Esophagus muscularis mucosa (tissue), 4 donors: ENCODE measurements at places on chromosomes 4 and X. TPM values are rescaled to one million over a fixed set of nuclear protein-coding genes. Genes with fewer than 3 reads are reported as not detected.

DNA sequence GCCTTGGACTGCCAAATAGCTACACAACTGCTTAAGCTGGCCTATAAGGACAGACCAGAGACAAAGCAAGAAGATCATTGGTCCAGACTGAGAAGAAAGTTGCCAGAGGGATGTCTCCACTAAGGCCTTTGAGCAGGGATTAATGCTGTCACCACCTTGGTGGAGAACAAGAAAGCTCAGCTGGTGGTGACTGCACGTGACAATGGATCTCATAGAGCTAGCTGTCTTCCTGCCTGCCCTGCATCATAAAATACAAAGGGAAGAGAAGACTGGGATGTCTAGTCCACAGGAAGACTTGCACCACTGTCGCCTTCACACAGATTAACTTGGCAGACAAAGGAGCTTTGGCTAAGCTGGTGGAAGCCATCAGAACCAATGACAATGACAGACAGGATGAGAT, 40.5 kb upstream of the FAM120C start:
- H3K27me3 ChIP-seq: no peaks in the 10 kb centered on the region
- no peak for DNase-seq
- H3K4me1 ChIP-seq: no peaks in the 10 kb centered on the region
- H3K4me3 ChIP-seq: no peak overlapping the region

Gene PHEX
- total RNA-seq: 0.66 TPM

Gene GAGE10
- total RNA-seq: 1.2 TPM

Gene HMGN5
- 3.5 TPM for total RNA-seq

GRCh38 chr4:5940470-5941203, 47.8 kb upstream of the CRMP1 start:
- no peak for DNase-seq
- no peak overlapping the region for H3K27ac ChIP-seq
- no peaks in the 10 kb centered on the region for H3K4me1 ChIP-seq
- H3K27me3 ChIP-seq: peaks cover 10% of the 10 kb centered on the region
- H3K36me3 ChIP-seq: no peaks in the 10 kb centered on the region

DNA sequence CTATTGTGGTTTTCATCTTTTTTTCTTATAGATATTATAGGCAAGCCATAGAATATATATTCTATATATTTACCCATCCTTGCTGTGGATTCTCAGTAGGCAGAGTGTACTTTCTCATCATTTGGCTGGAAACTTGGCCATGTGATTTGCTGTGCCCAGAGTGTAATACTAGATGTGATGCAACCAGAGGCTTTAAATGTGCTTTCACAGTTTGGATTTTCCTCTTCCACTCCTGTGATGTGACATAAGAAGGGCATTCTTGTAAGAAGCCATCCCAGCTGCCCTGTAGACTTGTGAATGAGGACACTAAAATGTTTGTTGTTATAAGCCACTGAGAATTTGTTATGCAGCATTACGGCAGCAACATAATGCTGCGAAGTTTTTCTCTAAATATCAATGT, 10.4 kb upstream of the HPGDS start:
- no peaks in the 10 kb centered on the region for H3K4me1 ChIP-seq
- no peaks in the 10 kb centered on the region for H3K27me3 ChIP-seq
- no peak for DNase-seq
- no peaks in the 10 kb centered on the region for H3K36me3 ChIP-seq

DNA sequence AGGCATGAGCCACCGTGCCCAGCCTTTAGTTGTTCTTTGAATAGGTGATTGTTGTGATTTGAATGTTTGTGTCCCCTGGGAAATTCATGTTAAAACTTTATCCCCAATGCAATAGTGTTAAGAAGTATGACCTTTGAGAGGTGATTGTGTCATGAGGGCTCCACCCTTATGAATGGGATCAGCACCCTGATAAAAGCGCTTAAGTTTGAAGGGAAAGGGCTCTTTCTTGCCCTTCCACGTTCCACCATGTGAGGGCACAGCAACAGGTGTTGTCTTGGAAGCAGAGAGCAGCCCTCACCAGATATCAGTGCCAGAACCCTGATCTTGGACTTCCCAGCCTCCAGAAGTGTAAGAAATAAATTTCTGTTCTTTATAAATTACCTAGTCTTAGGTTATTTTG, 33.7 kb upstream of the RP2 start:
- no peak overlapping the region for H3K27ac ChIP-seq
- no peaks in the 10 kb centered on the region for H3K36me3 ChIP-seq
- no peaks in the 10 kb centered on the region for H3K4me1 ChIP-seq
- H3K27me3 ChIP-seq: no peaks in the 10 kb centered on the region
- no peak for DNase-seq

GRCh38 chrX:112521676-112522075, 158.1 kb downstream of the LHFPL1 start:
- H3K36me3 ChIP-seq: no peaks in the 10 kb centered on the region
- H3K4me3 ChIP-seq: no peak overlapping the region
- no peak overlapping the region for H3K27ac ChIP-seq
- DNase-seq: no peak
- H3K4me1 ChIP-seq: no peaks in the 10 kb centered on the region

- DNase-seq: no peak
- H3K4me1 ChIP-seq: peaks cover 25% of the 10 kb centered on the region
- H3K27ac ChIP-seq: no peak overlapping the region
- H3K36me3 ChIP-seq: no peaks in the 10 kb centered on the region
- no peaks in the 10 kb centered on the region for H3K27me3 ChIP-seq
- no peak overlapping the region for H3K4me3 ChIP-seq
These were observed 226.0 kb downstream of the LDB2 start for GRCh38 chr4:16672421-16672820.
